ENCODE measurements at places on chromosomes 4 and X. TPM values are rescaled to one million over a fixed set of nuclear protein-coding genes. Genes with fewer than 3 reads are reported as not detected.

DNA sequence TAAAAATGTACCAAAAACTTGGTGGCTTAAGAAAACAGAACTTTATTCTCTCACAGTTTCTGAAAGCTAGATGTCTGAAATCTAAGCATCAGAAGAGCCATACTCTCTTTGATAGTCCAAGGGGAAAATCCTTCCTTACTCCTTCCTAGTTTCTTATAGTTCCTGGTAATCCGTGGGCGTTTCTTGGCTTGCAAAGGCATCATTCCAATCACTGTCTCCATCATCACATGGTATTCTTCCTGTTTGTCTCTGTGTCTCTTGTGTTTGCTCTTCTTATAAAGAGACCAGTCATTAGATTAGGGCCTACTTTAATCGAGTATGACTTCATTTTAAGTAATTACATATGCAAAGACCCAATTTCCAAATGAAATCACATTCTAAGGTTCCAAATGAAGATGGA is 118.9 kb upstream of the FSTL5 start:
- DNase-seq: no peak

GRCh38 chrX:150429594-150429993 is 66.5 kb downstream of the MAMLD1 start:
- no peak for DNase-seq

DNA sequence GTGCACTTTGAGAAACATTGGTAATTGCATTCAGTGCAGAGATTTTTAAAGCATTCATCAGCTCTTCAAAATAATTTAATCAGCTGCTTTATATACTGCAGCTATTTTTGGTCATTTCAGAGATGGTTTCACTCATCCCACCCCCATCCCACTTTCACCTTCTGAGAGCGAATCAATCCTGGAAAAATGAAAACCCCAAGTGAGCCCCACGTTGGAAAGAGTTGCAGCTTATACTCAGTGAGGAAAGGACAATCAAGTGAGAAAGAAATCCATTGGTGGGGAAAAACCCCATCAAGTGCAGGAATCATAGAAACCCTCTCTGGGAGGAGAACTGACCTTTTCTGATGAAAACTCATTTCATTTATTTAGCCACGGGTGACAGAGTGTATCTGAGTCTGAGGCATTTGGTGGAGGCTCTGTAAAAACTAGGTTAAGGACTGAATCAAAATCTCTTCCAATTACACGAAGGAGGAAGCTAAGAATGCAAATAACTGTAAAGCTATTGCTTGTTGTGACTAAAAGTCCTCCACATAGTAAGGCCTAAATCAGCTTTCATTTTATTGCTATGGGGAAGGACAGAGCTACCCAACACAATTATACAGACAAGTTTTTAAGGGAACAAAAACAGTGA is 240.4 kb upstream of the PGRMC2 start:
- no peak for DNase-seq

DNA sequence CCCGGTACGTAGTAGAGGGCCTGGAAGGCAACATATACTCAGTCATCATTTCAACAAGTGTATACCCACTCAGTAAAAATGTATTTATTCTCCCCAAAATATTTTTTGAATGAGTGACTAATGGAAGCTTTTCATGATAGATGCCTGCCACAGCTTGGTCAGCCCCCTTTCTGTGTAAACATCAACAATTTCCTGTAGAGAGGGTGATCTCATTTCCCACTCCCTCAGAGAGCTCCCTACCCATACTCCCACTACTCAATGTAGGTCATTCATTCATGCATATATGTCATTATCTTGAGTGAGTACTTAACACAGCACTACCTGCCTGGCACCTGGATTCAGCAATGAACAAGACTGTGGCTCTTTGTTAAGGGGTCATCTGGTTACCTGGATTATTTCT is 81.9 kb downstream of the STK32B start:
- no peak for DNase-seq

- no peak for DNase-seq
These were observed 18.3 kb upstream of the H2AZ1 start for GRCh38 chr4:99968330-99968729.

GRCh38 chr4:7390336-7390735 is 44.4 kb downstream of the PSAPL1 start:
- DNase-seq: no peak

DNA sequence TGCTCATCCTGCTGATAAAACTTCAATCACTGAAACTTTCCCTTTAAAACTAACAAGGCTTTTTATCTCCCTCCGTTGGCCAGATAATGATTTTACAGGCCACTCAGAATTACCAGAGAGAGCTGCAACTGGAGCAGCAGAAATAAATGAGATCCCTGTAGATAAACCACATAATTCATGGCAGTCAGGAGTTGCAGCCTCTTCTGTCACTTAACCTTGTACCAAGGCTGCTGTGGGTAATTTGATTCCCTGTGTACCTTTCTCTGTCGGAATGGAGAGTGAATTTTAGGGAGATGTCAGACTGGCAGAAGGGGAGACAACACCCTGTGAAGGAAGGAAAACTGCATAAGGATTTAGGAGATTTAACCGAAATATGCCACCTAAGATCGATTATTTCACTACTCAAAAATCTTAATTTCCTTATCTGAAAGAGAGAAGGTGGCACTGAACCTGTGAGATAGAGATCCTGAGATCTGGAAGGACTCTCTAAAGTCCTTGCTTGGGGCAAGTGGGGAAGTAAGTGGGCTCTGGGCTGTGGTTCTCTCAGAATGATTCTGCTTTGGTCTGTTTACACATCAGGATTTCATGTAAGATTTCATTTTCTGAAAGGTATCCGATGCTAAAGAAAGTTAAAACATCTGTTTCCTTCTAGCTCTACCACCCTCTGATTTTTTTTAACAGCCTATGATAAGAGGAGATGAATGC is 14.3 kb upstream of the TSPAN5 start:
- no peak for DNase-seq

- no peak for DNase-seq
These were observed 142.6 kb upstream of the PPARGC1A start for GRCh38 chr4:24032371-24032989.

- DNase-seq: no peak
These were observed 14.6 kb downstream of the HMX1 start for GRCh38 chr4:8856835-8857621.

DNA sequence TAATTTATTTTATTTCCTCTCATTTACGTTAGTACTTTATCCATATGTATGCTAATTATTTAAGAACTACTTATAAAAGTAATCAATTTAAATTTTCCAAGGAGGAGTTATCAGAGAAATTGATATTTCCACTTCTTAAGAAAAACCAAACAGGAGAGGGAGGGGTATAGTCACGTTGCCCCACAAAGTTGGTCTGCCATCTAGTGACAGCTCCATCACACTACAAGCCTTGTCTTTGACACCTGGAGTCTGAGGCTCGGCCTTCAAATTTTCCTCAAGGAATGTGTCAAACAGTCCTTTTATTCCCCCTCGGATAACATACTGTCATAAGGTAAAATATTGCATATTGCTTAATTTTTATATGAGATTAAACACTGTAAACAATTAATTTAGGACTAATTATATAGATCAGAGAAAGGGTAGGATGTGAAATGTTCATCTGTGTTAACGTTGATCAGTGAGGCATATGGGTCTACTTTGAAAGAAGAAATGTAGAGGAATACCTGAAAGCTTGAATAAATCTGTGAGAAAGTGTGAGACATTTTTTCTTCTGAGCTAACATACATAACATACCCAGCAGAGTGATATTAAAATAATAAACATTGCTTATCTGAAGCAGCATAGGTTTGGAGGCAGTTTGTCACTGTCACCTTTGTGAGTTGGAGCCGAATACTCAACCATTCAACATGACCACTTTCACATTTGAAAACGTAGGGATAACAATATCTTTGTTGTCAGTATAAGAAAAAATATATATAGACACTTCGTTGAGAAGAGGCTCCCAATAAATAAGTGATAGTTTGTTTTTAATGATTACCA is 114.4 kb downstream of the GLRA3 start:
- no peak for DNase-seq

- DNase-seq: no peak
These were observed 68.4 kb downstream of the USP38 start for GRCh38 chr4:143253166-143253565.

DNA sequence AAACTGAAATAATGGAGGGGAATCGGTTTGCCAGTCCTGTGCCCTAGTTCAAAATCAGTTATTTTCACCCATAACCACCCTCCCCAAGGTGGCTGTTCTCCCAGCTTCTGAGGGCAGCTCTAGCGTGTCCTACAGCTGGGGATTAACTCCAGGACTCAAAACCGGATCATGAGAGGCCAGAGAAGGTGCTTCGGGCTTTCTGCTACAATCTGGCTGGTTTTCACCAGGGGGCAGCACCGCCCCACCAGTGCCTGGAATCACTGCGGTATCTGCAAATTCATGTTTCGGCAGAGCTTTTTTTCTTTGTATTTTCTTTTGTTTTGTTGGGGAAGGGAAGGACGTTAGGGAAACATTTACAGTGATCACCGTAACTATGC is 28.4 kb downstream of the PDHA1 start:
- peak; percentile 65 for DNase-seq

DNA sequence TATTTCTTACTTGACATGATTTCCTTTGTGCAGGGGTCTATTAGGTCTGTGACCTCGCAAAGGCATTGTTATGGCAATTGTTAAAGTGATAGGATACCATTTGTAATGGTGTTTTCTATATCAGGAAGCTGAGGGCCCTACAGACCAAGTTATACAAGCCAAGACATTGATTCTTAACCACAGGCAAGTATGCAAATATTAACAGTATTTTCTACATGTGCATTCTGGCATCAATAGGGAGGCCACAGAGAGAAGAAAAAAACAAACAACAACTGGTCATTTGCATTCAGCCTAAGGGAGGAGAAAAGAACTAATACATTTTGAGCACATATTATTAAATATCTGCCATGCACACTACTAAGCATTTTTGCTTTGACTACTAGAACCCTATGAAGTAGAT is 28.5 kb downstream of the GBA3 start:
- no peak for DNase-seq

DNA sequence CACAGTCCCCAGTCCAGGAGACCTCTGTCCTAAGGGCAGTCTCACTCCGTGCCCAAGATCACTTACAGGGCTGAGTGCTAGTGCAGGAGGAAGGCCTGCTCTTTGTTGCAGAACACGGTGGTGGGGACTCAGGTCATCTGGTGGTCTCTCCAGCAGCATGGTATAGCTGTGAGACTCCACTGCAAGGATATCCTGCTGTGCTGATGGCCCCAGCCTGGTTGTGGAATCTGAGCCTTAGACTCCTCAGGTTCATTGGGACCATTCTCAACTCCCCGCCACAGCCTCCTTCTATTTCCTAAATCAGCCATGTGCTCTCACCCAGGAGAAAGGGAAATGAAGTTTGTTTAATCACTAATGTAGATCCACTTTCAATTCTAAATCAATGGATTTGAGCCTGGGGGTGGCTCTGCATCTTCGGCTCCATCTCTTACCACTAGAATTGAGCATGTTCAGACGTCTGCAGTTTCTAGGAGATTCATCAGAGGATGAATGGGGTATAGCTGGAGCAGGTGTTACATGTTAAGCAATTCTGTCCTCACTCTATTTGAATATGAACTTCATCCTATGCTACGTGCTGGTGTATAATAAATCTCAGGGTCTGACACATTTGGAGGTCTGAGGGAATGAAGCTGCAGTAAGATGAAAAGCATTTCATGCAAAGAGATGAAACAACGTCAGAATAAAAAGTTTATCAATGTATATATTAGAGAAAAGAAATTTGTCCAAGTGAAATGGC is 189.2 kb downstream of the MGST2 start:
- no peak for DNase-seq

DNA sequence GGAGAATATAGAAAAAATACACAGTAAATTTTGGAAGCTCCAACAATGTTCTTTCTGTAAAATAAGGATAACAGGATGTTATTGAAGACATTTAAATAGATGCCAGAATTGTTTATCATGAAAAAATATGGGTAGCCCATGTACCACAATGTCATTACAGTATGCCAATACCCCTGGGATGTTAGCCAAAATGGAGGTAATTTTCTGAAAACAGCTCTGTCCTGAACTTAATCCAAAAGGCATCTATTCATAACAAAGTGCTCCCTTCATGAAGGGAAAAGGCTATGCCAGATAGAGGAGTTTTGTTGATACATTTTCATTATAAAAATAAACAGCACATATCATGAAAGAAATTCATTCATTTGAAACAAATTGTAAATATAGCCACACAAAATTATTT is 1902.6 kb upstream of the AGA start:
- no peak for DNase-seq

GRCh38 chr4:54556587-54556986 is 101.2 kb upstream of the KIT start:
- no peak for DNase-seq

GRCh38 chr4:82044141-82044993 is 329.4 kb downstream of the HNRNPD start:
- peak; percentile 38 for DNase-seq

DNA sequence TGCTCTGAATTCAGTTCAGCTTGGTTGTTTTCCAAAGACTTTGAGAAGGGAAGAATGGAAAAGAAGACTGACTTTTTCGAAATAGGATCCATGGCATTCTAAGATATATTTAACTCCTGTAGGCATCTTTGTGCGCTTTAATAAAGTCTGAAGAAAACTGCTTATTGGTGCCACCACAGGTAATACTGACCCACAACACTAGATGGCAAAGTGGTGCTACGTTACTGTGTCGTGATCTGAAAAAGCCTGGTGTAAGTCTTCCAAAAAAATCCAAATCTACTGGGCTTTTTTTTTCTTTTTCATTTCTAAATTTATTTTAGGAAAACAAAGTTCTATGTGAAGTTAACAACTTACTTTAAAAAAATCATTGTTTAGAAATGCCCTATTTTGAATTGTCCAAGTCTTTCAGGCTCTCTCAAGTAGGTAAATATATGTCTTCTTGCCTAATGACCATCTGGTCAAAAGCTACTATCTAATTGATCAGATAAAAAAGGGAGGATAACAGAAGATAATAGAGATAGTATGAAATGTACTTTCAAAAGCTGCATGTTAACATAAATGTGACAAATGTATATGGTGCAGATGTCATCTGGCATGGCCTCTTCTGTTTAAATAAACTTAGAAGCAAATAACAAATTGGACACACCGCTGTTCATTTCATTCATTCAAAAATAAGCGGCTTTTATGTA is 47.0 kb upstream of the MID1IP1 start:
- DNase-seq: peak; percentile 46

The TMEM271 gene
- polyA plus RNA-seq: not detected

The DOK7 gene
- 10.3 TPM for polyA plus RNA-seq

The TMPRSS11D gene
- polyA plus RNA-seq: not detected

The GABRB1 gene
- not detected for polyA plus RNA-seq

The OPRPN gene
- not detected for polyA plus RNA-seq

The F11 gene
- not detected for polyA plus RNA-seq

The SLC39A8 gene
- 9.7 TPM for polyA plus RNA-seq

The GAGE12H gene
- polyA plus RNA-seq: not detected

The TLR6 gene
- 0.99 TPM for polyA plus RNA-seq

The ADH1A gene
- polyA plus RNA-seq: 1.1 TPM

The HSD17B13 gene
- 0.45 TPM for polyA plus RNA-seq

Data from muscle of arm (tissue), 14 donors.